ENCODE measurements at places on chromosomes 5 and 9.

GRCh38 chr9:114078021-114078780 is at the start of gene AMBP:
TSS of gene AMBP (minus strand) at chr9:114078300. CDS start at chr9:114078209, 91 bp downstream.
- DNase-seq = no peak

GRCh38 chr5:103645816-103646215 is 83.2 kb upstream of the NUDT12 start:
- DNase-seq = no peak

DNA sequence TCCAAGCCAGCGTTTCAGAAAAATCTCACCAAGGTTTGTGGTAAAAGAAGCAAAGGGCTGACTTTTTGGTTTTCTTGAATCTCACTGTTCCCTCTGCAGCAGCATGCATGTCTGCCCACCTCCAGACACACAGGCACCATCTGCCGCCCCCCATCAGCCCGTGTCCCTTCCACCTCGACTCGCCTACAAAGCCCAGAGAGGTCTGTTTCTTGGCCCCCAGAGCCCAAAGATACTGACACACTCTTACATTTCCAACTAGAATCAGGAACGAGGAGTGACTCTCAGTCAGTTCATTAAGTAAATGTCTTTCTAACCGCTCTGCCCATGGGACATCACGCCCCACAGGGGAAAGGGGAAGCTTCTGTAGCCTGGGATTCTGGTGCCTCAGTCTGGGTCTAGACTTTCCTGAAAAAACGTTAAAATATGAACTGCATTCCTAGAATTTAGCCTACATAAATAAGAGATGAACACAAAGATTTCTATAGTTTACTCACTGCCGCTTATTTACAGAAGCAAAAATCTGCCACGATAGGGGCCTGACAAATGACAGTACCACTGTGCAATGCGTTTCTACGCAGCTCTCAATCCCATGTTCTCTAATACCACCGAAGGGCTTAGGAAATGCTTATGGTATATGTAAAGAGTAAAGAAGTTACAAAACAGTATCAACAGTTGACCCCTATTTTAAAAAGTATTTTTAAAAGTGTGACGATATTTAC is 4.1 kb downstream of the IL4 start:
- DNase-seq = no peak

- no peak for DNase-seq
Measured at GRCh38 chr5:18113721-18114120, 479.5 kb downstream of the TAF11L14 start.

- no peak for DNase-seq
Measured at GRCh38 chr5:141640698-141641097, 3.9 kb downstream of the RELL2 start.

- DNase-seq = no peak
Measured at GRCh38 chr5:123671711-123672456, 159.9 kb downstream of the CSNK1G3 start.

DNA sequence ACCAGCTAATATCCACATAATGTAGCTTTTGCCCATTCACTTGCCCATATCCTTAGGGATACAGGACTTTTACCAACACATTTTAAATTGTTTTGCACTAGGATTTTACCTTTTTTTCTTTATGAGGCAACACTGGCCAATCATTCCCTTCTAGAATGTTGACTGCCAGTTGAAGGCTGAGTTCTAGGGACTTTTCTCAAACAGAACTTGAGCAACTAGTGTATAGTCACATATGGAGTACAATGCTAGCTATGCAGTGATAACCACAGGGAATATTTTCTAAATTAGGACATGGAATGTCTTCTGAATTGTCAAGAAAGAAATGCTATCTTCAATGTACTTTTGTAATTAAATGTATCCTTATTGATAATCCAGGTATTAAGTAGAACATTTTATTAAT is 133.6 kb downstream of the OXCT1 start:
- no peak for DNase-seq

DNA sequence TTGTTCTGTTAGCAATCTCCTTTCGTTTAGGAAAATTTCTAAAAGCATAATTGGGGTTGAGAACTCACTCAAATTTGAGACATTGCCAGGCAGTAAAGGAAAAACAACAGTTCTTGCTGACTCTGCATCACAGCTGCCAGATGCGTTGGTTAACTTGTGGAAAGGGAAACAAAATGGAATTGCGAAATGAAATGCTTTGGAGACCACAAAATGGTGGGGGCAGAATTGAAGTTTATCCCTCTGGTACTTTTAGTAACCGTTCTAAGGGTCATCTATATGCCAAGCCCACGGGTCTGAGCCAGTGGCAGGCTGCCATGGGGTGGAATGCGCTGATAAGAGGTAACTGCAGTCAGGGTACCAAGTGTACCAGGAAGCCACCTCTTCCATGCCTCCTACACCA is 28.6 kb upstream of the SELENOP start:
- DNase-seq = no peak

- no peak for DNase-seq
Measured at GRCh38 chr9:2267181-2267745, 252.1 kb downstream of the SMARCA2 start.

- DNase-seq = peak; percentile 69
Measured at GRCh38 chr5:132663771-132664695, 6.1 kb downstream of the IL13 start.

DNA sequence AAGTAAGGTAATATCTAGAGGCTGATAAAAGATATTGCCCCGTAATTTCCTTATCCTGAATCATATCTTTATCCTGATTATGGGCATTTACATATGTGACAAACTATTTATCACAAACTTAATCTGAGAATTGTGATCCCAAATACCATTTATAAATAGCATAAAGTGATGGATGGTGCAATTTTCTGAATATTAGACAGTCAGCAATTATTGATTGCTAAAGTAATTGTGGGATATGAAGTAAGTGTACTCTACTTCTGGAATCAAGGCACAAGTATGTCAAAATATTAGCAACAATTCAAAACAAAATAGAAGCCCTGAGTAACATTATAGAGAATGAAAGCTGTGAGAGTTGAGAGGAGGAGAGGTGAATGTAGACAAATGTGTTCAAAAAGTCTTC is 361.9 kb upstream of the CDH6 start:
- no peak for DNase-seq

DNA sequence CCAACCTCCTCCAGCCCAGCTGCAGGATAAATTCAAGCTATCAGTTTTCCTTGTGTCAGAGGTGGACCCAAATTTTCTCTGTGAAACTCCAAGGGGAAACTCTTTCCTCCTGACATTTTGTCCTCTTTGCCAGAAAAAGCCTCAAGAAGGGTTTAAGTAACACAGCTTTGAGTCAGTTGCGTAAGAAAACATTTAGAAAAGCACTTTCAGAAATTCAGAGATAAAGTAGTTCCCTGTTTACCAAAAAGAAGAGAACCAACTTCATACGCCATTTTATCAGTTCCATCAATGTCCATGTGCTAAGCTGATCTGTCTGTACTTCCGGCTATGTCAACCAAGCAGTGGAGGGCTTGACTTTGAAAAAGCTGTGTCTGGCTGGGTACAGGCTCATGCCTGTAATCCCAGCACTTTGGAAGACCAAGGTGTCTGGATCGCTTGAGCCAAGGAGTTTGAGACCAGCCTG is 19.9 kb upstream of the SUSD1 start:
- no peak for DNase-seq

DNA sequence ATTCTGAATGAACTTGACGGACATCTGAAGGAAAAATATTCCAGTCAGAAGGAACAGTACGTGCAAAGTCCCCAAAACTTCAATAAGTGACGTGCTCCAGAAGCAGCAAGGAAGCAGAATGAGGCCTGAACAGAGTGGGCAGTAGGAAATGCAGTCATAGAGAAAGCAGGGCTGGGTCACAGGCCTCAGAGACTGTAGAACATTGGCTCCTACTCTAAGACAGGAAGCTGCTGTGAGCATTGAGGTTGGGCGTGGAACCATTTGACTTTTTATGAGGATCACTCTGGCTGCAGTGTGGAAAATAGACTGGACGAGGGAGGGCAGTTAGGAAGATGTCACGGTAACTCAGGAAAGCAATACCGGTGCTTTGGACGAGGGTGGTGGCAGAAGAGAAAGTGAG is 64.0 kb downstream of the DOCK8 start:
- DNase-seq = no peak

- no peak for DNase-seq
Measured at GRCh38 chr9:131521822-131522221, 9.2 kb downstream of the UCK1 start.

DNA sequence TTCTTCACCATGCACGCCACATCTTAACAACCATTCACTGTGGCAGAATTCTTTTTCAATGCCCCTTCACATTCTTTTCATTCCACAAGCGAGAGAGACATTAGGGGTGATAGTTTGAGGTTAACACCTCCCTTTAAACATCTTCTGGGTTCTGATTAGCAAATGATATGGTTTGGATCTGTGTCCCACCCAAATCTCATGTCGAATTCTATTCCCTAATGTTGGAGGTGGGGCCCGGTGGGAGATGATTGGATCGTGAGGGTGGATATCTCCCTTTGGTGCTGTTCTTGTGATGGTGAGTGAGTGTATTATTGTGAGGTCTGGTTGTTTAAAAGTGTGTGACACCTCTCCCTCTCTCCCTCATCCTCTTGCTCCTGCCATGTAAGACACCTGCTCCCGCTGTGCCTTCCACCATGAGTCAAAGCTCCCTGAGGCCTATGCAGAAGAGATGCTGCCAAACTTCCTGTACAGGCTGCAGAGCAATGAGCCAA is 46.1 kb upstream of the RAI14 start:
- no peak for DNase-seq

DNA sequence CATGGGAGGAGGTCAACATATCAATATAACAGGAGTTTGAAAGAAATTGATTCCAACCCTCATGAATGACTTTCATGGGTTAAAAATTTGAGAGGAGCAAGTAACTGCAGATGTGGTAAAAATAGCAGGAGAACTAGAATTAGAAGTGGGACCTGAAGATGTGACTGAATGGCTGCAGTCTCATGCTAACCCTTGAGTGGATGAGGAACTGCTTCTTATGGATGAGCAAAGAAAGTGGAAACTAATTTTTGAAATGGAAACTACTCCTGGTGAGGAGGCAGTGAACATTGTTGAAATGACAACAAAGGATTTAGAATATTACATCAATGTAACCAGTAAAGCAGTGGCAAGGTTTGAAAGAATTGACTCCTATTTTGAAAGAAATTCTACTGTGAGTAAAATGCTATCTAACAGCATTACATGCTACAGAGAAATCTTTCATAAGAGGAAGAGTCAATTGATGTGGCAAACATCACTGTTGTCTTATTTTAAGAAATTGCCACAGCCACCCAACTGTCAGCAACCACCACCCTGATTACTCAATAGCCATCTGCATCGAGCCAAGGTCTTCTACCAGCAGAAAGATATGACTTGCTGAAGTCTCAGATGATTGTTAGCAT is 1683.2 kb downstream of the MAT2B start:
- no peak for DNase-seq

DNA sequence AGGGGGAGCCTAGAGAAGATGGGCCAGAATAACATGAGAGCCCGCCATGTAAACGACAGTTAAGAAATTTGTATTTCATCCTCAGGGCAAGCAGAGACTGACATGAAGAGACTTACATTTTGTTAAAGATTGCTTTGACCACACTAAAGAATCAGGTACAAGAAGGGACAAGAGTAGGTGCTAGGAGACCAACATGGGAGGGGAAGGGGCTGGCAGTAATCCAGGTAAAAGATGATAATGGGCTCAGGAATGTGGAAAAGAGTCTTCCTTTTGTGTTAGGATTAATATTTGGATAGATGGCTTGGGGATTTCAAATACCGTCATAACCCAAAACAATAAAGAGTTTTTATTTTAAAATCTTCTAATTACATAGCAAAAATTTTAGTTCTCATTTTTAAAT is 137.3 kb downstream of the ZNF462 start:
- DNase-seq = no peak

- no peak for DNase-seq
Measured at GRCh38 chr5:16431490-16431889, 34.1 kb downstream of the ZNF622 start.

DNA sequence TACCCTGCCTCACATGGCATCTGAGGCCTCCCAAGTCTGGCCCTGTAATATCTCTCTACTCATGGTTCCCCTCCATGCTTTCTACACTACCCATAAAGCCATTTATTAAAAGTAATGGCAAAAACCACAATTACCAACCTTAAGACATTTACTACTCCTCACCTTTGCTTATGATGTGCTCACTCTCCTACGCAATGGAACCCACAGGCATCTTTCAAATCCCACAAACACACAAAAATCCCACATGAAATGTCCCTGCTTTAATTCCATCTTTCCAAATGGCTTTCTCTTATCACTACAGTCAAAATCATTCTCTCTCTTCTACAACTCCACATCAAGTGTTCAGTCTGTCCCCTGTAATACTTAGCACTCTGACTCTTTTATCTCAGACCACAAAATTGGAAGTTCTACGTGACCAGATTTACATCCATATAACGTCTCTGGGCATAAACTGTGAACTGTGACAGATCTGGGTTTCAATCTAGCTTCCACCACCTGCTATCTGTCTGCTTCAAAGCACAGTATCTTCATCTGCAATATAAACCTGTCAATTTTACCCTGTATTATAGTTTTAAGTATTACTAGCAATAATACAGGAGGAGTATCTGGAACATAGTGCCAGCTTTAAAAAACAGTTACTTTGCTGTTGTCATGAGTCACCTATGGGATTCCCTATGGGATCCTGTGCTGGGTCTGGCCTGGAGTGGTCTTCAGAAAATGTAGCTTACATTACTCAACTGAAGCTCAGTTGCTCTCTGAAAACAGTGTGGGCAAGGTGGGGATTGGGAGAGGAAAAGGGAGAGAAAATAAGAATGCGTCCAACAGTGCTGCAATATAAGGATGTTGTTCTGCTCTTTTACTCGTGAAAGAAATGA is 137.1 kb upstream of the TRIM32 start:
- DNase-seq = no peak

DNA sequence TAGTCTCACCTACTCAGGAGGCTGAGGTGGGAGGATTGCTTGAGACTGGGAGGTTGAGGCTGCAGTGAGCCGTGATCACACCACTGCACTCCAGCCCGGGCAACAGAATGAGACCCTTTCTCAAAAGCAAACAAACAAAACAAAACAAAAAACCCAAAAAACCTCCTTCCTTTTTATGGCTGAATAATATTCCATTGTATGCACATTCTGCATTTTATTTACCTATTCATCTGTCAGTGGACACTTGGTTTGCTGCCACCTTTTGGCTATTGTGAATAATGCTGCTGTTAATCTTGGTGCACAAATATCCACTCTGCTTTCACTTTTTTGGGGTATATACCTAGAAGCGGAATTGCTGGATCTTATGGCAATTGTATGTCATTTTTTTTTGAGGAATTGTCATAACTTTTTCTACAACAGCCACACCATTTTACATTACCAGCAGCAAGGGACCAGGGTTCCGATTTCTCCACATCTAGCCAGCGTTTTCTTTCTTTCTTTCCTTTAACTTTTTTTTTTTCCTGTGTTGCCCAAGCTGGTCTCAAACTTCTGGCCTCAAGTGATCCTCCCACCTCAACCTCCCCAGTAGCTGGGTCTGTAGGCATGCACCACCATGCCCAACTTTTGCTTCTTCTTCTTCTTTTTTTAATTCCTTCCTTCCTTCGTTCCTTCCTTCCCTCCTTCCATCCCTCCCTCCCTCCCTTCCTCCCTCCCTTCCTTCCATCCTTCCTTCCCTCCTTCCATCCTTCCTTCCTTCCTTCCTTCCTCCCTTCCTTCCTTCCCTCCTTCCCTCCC is 30.6 kb downstream of the NKX2-5 start:
- DNase-seq = no peak

- no peak for DNase-seq
Measured at GRCh38 chr5:1514027-1514818, 9.5 kb downstream of the LPCAT1 start.

Measured in GM12892 (cell line).